ENCODE measurements at places on chromosomes 6 and 20.

DNA sequence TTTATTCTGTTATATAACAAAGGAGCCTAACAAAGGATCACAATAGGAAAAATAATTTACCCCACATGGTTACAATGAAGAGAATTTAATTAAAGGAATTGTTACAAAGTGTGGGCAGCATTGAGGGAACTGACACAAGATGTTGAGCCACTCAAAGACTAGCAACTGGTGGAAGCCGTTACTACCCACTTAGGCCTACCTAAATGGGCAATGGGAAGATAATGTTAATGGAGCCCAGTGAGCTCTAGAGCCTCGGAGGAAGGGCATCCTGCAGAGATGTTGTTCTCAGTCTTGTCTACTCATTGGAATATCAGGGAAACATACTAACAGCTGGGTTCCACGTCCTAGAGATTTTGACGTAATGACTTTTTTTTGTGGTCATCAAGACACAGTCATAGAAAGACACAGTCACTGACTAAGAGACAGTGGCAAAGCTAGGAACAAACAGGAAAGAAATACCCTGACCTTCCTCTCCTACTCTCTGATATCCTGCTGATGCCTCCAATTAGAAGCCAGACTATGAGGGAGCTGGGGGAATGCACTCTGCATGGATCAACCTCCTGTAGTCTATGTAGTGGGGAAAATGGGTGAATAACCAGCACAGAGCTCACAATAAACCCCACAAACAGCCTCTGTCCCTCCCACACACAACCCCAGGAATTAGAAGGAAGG lies 523.8 kb upstream of the FLRT3 start:
- DNase-seq: no peak

- DNase-seq: no peak
Observed at GRCh38 chr20:51327251-51327841, 215.2 kb downstream of the NFATC2 start.

DNA sequence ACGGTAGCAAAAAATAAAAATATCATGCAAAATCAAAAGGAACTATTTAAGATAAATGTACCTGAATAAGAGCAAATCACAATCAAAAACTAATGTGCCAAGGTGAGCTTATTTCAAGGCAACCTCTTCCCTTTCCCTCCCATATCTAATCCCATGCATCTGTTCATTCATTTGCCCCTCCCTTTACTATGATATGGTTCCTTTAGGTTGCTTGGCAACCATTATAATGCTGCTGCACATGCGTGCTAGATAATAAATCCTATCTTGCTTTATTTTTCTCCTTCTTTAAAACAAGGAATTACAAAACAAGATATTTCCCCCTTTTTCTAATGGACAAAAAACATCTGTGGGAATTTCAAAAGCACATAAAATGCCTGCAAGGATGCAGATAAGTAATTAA lies 318.2 kb upstream of the POU3F2 start:
- DNase-seq: no peak

DNA sequence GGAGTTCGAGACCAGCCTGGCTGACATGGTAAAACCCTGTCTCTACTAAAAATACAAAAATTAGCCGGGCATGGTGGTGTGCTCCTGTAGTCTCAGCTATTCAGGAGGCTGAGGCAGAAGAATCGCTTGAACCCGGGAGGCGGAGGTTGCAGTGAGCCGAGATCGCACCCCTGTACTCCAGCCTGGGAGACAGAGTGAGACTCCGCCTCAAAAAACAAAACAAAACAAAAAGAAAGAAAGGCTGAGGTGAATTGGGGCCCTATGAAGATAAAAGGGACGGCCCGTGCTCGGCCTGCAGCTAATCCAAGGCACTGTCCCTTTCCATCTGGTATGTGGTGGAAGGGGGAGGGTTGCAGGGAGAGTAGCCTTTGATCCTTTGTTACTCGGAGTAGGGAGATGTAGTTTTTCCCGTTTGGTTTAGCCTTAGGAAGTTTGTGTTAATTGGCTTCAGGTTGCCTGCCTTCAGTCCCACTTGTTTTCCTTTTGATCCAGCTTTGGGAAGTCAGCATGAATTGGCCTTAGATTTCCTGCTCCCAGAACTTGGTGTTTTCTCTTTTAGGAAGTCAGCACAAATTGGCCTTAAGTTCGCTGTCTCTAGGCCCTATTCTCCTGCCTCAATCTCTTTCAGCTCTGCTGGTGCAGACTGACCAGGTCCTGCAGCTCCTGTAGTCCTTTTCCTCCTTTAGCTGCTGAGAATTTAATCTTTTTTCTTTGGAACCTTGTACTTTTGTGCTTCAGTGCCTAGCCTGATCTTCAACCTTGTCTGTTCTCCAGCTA lies 36.1 kb upstream of the PAQR8 start:
- no peak for DNase-seq
